ENCODE measurements at places on chromosomes 7 and 10.

- no peak for DNase-seq
Measured at GRCh38 chr10:110415809-110416208, 81.9 kb upstream of the DUSP5 start.

DNA sequence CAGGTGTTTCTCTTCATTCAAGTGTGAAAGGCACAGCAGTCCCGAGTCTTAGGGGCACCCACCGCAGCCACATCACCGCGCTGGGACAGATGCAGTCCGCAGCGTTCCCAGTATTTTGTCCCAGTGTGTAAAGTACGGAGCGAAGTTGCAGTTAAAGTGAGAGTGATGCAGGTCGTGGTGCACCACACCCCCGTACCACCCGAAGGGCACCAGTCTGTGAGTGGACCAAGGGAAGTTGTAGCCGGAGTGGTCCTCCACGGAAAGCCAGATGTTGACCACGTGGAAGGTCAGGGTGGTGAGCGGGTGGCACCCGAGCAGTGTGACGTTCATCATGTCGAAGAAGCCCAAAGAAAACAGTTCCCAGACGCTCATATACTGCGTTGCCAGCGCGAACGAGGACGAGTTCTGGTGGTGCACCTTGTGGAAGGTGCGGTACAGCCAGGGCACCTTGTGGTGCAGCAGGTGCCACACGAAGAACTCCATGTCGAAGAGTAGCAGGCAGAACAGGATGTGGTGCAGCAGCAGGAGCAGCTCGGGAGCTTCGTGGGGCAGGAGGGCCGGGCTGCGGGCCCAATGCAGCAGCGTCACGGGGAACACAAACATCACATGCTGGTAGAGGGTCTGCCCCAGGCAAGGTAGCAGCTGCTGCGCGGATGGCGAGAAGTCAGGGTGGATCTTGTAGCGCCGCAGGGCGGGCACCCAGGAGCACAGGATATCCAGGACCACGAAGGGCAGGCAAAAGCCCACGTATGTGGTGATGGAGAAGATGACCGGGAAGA lies 526 bp downstream of the CH25H start:
- no peak for DNase-seq

GRCh38 chr7:23970193-23970592 lies 260.2 kb downstream of the STK31 start:
- DNase-seq, result no peak

DNA sequence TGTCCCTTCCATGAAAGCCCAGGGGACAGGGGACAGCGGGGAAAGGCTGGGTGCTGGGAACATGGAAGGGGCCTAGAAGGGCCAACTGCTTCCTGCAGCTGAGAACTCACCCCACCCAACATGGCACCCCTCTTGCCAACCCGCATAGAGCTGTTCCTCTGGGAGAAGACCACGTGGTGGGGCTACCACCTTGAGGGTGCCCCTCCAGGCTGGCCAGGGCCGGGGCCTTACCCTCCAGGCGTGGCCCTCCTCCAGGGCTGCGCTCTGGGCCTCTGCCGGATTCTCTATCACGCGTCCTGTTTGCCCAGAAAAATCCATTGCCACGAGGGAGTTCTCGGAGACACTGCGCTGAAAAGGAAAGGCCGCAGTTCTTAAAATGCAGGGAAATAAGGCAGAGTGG lies 39.9 kb upstream of the DDC start:
- DNase-seq, result no peak

DNA sequence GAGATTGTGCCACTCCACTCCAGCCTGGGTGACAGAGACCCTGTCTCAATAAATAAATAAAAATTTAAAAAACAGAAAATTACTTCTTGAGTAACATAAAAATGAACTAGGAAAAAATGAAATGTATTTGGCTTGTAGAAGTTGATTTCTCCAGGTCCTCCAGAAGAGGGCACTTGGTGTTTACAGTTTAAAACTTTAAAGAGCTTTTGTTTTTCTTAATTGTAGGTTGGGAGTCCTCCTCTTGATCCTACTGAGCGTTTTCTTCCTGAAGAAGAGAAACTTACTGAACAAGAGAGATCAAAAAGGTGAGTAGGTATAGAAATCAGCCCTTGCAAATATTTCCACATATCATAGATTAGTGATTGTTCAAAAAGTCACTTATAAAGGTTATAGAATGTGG lies 16.2 kb downstream of the KIFBP start:
- DNase-seq, result no peak

GRCh38 chr10:103431902-103432301 lies 20.3 kb downstream of the CALHM2 start:
- DNase-seq, result no peak

GRCh38 chr10:80411681-80412220 lies 3.4 kb downstream of the PRXL2A start:
- DNase-seq, result no peak

- DNase-seq, result no peak
Measured at GRCh38 chr10:132425757-132426155, 28.8 kb downstream of the PWWP2B start.

DNA sequence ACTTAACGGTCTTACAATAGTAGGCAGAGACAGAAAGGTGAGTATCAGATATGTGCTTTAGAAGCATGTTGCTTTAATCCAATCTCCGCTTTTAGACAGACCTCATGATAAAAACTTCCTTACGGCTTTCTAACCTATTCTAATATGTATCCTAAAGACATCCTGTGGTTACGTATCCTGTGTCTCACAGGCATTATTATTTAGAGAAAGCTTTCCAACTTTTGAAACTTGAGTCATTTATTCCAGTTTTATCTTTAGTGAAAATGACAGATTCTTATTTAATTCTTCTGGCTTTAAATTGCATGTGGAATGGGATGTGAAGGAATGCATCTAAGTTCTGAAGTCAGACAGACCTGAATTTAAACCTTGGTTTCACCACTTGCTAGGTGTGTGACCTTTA lies 118.9 kb downstream of the OTUD1 start:
- DNase-seq, result no peak

DNA sequence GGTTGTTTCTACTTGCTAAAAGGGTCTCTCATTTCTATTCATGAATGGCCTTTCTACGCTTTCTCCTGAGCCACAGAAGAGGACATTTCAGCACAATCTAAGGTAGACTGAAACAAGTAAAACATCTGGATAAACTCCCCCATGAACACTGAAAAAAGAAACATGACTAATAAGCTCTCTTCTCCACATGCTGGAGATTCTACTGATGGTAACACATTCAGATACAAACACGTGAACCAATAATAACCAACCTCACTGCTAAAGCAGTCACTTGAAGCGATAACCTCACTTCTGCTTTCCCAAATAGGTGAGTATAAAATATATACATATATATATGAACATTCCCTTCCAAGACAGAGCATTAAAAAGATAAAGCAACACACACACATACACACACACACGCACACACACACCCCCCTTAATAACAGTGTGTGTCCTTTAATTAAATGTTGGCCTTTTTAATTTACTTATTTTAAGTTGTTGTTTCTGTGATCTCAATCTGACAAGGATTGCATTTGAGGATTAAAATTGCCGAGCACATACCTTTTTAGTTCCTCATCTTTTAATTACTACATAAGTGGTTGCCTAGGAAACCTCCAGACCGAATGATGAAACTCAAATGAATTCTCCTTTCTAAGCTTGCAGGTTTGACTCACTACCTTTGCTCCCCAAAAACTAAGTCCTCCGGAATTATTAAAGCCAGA lies 292.4 kb upstream of the KLF14 start:
- DNase-seq, result no peak

GRCh38 chr7:159015454-159016410 lies 128.9 kb downstream of the VIPR2 start:
- no peak for DNase-seq

GRCh38 chr10:30000802-30001571 lies 58.4 kb downstream of the JCAD start:
- DNase-seq, result no peak

DNA sequence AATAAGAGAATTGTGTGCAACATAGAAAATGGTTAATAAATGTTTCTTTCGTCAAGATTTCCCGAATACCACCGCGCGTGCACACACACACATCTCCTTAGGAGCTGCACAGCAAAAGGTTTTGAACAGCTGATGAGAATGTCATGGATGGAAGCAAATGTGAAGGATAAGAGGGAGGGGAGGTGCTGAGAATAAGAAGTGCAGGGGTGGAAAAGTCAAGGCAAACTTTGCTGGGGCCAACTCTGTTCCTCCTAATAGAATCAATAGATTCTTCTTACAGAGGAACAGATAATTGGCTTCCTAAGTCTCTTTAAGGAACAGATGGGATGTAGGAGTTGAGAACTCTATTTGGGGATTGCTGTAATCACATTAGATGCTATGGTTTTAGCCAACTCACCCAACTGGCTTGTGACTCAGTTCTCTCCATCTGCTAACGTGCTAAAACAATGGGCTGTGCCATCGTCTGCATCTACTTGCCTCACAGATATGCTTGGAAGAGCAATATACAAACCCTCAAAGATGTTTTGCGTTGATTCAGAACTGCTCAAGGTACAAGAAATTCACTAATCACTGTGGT lies 408.2 kb upstream of the CELF2 start:
- no peak for DNase-seq

GRCh38 chr7:42244828-42245227 lies 7.8 kb upstream of the GLI3 start:
- no peak for DNase-seq

DNA sequence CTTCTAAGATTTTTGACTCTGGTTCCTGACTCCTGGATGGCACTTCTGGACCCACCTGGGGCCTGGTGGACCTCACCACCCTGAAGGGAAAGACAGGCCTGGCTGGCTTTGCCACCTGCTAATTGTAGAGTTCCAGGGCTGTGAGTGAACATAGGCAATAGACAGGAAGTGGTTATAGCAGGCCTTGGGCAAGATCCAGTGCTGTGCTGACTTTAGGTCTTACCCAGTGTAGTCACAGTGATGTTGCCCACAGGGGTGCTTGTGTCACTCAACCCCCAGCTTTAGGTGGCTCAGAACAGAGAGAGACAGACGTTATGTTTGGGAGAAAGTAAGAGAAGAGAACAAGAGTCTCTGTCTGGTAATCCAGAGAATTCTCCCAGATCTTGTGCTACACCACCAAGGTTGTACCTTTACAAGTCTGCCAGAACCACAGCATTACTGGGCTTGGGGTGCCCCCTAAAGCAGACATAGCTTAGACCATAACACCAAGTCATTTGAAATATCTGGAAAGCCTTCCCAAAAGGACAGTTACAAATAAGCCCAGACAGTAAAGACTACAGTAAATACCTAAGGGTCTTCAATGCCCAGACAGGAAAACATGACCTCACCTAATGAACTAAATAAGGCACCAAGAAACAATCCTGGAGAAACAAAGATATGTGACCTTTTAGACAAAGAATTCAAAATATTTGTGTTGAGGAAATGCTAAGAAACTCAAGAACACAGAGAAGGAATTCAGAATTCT lies 303.4 kb downstream of the PCLO start:
- no peak for DNase-seq

DNA sequence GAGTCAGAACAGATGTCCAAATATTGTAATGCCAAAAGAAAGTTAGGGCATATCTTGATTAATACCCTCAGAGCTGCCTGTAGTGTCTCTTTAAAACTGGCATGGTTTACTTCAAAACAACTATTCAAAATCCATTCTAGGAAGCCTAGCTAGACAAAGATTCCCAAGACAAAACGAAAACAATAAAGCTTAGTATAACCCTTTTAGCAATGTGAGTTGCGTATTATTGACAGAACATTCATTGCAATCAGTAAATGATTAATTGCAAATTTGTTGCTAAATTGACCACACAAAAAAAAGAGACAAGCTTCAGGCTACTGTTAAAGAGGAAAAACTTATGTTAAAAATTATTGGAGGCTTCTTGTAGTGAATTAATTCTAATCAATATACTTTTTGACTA lies 406.9 kb downstream of the DGKB start:
- DNase-seq, result no peak

GRCh38 chr7:76040126-76040525 lies 7.7 kb downstream of the STYXL1 start:
- DNase-seq, result no peak

- no peak for DNase-seq
Measured at GRCh38 chr7:117017702-117018266, 64.5 kb downstream of the ST7 start.

DNA sequence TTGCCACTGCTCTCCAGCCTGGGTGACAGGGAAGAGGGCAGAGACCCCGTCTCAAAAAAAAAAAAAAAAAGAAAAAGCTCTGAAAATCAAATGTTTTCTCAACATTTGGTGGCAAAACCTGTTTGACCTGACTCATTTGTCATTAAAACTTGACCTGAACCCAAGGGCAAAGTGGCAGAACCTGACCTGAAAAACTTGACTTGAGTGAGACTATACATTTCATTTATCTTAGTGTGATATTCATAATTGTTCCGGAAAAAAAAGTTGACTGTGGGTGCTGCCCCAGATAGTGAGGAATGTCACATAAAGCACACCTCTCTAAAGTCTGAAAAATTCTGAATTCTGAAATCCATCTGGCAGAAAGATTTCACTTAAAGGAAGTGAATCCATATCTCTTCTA lies 2.3 kb upstream of the TAX1BP1 start:
- DNase-seq, result no peak

- no peak for DNase-seq
Measured at GRCh38 chr10:86411281-86411841, 44.8 kb upstream of the GRID1 start.

DNA sequence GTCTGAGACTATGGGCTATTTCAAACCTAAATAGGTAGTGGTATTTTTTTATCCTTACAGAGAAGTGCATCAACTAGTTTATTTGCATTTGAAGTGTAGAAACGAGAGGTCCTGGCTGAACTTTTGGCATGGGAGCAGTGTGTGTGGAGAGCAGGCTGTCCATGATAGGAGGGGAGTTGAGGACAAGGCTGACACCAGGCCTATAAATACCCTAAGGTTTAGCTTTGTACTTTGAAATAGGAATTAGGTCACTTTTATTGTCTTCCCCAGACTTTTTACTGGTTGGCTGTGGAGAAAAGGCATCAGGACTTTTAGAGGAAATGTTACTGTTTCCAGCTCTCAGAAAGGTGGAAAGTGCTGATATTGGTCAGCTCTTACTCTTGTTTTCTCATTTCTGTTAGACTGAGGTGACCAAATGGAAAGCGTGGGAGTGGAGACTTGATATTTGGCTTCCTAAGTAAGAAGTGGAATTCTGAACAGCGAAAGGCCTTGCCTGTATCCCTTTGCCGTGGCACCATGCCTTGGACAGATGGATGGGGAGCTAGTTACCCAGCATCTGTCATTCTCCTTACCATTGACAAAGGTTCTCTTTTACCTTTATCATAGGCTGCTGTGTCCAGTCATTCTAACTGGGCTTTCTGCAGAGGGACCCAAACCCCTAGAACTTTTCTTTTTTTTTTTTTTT lies 46.0 kb downstream of the GBF1 start:
- no peak for DNase-seq

All from stimulated activated CD4-positive, alpha-beta T cell treated with anti-CD3 and anti-CD28 coated beads, Interleukin-2, amount 100 ng/mL, for 48 hours (primary cell).